ENCODE measurements at places on chromosomes 4 and X.

- DNase-seq, result no peak
Observed at GRCh38 chrX:111928456-111928855, 52.5 kb downstream of the TRPC5OS start.

DNA sequence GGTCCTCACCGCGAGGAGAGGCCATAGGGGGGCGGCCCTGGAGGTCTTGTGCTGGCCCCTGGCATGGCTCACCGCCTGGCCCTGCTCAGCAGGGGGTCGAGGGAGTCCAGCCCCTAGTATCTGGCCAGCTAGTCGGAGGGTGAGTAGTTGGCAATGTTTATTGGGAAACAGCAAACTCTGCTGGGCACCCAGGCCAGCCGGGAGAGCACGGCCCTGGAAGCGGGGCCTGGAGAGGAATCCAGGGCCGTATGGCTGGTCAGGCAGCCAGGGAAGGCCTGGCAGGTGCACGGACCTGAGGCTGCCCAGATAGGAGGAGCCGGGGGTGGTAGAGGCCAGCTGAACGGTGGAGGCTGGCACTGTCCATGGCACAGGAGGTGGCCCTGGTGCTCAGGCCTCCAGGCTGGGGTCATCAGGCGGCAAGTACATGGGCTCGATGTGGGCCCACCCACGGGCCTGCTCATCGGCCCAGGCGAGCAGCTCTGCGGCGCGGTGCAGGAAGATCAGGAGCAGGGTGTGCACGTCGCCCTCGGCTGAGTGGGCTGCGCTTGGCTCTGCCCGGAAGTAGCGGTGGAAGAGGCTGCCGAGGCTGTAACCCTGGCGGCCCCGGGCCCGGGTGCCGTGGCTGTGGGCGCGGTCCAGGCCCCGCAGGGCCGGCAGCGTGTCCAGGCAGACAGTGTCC, 1.4 kb downstream of the TREX2 start:
- DNase-seq, result no peak

DNA sequence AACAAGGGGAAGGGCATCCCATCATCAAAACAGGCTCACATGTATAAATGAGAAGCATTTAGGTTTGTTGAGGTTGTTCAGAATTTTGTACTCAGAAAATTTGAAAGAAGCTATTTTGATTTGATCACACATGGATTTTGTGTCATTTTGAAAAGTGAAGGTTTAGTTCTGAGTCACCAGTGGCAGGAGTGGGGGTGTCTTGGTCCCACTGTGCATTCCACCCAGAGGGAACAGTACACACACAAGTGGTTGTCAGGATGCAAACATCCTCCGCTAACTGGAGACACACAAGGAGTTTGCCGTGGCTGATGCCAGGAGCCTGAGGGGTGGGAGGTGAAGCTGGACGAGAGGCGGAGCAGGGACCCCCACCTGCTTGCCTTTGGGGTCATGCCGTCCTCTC, 198.2 kb upstream of the PSAPL1 start:
- no peak for DNase-seq

DNA sequence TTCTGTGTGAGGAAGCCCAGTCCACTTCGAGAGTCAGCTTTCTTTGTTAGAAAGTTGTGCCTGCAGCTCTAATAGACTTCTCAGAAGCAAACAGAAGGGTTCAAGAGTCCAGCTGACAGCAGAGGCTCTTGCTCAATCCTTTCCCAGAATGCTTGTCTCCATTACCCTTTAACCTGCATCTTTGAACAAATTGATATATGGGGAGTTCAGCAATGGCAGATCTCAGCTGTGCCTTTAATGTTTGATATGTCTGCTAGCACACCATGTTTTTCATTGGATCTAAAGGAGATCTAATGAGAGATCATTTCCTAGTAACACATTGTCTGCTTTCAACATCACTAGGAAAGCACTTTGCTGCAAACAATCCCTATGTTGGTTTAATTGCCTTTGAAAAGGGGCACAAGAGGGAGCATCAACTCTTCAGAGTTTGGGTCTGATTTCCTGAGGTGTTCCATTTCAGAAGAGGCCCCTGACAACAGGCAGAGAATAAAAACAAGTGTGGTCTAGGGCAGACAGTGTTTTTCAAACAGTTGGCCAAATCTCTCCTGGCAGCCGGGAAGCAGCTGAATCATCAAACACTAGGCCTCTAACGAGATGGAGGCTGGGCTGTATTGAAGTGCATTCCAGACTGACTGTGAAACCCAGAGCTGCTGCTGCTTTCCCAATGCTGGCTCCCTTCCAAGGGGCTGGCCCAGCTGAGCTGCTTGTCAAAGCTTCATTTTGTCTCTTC, 55.5 kb downstream of the LUZP4 start:
- no peak for DNase-seq

DNA sequence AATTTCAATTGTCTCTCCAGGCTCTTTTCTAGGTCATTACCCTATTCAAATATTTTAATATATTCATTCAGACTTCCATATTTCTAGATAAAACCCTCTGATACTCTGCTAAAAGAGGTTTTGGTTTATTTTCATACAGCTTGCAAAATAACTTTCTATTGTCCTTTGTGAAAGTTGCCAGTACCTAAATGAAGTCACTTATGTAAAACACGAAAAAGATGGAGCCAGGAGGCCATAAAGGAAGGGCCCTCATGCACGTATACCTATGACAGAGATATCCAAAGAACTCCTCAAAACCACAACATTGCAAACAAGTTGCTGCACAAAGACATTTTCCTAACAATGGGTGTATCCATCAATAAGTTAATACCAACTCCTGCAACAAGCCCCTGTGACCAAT, 25.7 kb upstream of the ELOVL6 start:
- DNase-seq, result no peak

- DNase-seq, result no peak
Observed at GRCh38 chr4:68987007-68987406, 35.4 kb upstream of the UGT2A3 start.

DNA sequence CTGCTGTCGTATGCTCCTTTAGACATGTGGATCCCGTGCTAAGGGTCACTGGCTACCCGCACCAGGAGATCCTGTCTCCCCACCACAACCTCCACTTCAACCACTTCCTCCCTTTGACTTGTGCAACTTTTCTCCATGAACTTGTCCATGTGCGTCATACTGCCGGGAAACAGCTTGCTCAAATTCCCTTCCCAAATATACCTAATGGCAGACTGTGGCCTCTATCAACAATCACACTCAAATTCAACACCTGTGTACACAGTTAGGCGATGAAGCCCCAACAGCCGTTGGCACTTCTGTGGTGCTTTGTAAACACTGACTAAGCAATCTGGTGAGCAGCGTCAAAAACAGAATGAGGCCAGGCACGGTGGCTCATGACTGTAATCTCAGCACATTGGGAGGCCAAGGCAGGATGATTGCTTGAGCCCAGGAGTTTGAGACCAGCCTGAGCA, 49.5 kb downstream of the CD99L2 start:
- DNase-seq, result no peak

DNA sequence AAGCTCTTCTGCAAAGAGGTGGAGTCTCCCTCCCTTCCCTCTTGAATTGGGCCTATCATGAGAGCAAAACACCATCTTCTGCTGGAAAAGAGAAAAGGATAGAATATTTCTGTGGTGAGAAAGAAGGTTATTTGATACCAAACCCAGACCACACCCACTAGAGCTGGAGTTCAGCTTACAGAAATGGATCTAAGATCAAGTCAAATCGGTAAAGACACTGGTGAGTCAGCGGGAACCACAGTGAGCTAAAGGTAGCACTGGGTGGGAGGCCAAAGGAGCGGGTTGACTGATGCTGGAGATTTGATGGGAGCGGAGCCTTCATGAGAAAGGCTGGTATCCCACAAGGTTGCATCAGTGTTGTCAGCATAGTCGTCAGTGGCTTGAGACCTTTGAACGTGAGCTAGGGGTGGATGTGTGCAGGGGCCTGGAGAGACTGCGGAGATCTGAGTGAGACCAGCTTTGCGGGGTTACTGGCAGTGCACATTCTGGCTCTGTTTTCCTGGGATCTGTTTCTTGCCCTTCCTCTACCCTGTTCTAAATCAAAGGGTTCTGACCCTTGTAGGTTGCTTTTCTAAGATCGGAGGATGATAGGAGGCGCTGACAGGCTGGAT, 106.4 kb upstream of the SCOC start:
- DNase-seq, result no peak

- no peak for DNase-seq
Observed at GRCh38 chr4:137923494-137923893, 318.7 kb downstream of the SLC7A11 start.

GRCh38 chr4:37788819-37789218, 37.7 kb upstream of the PGM2 start:
- DNase-seq, result no peak

DNA sequence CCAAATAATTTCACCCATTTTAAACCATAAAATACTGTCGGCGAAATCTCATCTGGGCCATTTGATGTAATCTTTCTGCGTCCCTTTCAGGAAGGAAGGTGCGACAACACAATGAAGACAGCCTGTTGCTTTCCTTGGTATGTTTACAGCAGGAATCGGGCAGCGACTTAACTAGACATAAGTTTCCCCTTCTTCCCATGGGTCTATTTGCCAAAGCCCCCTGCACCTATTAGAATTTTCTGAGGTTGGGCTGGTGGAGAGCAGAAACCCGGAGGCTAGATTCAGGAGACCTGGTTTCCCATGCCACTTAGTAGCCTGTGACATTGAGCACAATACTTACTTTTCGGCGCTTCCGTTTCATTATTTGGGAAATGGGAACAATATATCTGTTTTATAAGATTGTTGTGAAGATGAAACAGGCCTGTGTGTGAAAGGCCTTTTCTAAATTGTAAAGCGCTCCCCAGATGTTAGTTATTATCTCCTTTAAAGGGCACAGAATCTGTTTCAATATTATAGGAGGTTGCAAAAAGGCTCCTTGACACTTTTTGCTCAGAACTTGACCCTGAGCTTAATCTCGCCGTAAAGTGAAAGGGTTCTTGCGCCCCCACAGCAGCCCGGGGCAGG, 552 bp upstream of the AFF1 start:
- no peak for DNase-seq

- DNase-seq, result no peak
Observed at GRCh38 chrX:148629434-148629833, 129.0 kb downstream of the AFF2 start.

DNA sequence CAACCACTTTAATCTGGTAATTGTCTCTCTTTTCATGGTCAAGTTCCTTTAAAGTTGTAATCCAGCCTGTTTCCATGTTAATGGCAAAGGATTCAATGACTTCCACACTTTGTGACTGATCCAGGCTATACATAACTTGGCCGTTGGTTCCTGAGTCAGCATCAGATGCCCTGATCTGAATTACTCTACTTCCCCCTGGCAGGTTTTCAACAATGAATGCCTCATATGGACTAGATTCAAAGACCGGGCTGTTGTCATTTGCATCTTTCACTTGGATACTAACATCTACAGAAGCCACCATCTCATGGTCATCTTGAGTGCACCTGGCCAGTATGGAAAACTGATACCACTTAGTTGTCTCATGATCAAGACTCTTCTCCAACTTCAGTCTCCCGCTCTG, 62.6 kb upstream of the MTNR1A start:
- no peak for DNase-seq

- no peak for DNase-seq
Observed at GRCh38 chr4:185998791-185999190, 70.2 kb upstream of the TLR3 start.

DNA sequence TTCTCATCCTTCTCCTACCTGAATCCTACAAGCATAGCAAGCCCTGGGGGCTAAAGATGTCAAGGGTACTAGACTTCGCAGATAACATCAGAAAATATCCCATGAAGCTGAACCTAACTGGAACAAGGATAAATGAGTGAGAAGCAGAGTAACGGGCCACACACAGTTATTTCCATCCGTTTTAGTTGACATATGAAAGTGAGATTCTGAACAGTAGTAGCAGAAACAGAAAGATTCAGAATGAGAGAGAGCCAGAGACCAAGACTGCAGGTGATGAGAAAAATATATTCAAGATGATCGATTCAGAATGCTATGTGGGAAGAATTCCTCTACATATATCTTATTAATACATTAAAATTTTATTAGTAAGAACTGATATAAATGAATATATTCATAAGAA, 165.1 kb downstream of the TSPAN5 start:
- no peak for DNase-seq

- DNase-seq, result no peak
Observed at GRCh38 chr4:85591406-85592098, 116.6 kb downstream of the ARHGAP24 start.

DNA sequence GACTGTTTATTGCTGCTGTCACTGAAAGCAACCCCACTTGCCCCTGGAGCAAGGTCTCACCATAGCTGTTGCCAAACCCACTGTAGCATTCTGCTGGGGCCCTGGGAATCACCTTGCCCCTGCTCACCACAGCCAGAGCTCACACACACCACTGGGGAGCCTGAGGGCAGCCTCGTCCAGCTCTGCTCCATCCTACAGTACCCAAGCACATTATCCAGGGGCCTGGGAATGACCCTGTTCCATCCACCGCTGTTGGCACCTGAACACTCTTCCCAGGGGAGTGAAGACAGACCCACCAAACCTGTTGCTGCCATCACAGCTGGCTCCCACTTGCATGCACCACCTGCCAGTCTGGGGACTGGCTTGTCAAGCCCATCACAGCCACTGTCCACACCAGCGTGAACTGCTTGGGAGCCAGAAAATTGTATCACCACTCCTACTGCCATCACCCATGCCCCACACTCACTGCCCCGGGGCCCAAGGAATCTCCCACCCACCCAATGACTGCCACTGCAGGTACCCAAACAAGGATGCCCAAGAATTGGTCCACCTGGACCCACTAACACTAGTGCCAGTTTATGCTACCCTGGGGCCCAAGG, 811.3 kb downstream of the KLHL13 start:
- no peak for DNase-seq

- no peak for DNase-seq
Observed at GRCh38 chr4:5547651-5548249, 160.6 kb downstream of the EVC2 start.

GRCh38 chr4:112664611-112665010, 27.7 kb downstream of the LARP7 start:
- DNase-seq, result no peak

DNA sequence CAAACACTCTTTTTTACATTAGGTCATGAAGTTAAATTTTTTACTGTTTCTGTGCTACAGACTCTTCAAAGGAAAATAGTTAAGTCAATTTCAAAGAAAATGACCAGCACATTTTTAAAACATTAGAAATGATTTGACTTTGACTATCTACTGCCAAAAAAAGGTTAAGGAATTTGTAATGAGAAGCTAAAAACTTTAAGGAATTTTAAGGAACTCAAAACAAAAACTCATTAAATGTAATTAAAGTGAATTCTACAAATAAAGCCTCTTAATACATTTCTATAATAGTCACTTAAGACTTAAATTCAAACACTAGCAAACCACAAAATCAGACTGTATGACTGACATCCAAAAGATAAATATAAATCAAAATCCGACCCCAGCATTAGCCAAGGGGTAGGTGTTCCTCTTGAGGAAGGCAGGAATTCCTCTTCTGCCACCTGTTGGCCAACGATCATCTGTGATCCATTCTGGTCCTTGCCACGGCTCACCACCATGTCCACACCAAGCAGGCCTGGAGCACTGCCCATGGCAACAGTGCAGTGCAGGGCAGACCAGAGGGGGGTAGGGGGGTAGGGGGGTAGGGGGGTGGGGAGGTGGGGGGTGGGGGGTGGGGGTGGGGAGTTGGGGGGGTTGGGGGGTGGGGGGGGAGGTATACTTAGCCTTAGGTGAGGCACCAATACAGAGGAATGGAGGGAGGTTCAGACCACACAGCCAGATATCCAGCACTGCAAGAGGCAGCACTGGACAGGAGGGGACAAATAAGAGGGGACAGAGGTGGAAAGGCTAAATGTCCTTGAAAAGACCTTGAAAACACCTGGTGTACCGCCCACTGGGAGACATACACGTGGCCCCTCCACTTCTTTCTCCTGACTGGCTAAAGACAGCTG, 287.4 kb downstream of the CHIC1 start:
- no peak for DNase-seq
